ENCODE measurements at places on chromosomes 12 and 14.

- DNase-seq, result no peak
These were observed 53.0 kb downstream of the PKP2 start for GRCh38 chr12:32843528-32844095.

DNA sequence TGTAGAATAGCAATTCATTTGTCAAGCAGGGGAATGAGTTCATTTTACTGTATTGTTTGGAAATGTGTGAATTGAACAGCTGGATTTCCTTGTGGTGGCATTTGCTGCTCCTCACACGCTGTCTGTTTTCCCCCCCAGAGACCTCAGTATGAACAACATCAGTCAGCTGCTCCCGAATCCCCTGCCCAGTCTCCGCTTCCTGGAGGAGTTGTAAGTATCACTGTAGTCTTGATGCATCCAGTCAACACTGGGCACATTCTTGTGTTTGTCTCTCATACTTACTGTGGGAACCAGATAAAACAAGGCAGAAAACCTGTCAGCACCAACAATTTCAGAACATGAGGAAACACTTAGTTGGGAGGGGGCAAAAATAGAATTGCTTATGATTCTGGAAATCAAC, 64.9 kb downstream of the LGR5 start:
- DNase-seq, result no peak

GRCh38 chr12:54701940-54702592, 53.9 kb upstream of the DCD start:
- no peak for DNase-seq

- DNase-seq, result no peak
These were observed 280.5 kb downstream of the PCNX1 start for GRCh38 chr14:71187633-71188356.

DNA sequence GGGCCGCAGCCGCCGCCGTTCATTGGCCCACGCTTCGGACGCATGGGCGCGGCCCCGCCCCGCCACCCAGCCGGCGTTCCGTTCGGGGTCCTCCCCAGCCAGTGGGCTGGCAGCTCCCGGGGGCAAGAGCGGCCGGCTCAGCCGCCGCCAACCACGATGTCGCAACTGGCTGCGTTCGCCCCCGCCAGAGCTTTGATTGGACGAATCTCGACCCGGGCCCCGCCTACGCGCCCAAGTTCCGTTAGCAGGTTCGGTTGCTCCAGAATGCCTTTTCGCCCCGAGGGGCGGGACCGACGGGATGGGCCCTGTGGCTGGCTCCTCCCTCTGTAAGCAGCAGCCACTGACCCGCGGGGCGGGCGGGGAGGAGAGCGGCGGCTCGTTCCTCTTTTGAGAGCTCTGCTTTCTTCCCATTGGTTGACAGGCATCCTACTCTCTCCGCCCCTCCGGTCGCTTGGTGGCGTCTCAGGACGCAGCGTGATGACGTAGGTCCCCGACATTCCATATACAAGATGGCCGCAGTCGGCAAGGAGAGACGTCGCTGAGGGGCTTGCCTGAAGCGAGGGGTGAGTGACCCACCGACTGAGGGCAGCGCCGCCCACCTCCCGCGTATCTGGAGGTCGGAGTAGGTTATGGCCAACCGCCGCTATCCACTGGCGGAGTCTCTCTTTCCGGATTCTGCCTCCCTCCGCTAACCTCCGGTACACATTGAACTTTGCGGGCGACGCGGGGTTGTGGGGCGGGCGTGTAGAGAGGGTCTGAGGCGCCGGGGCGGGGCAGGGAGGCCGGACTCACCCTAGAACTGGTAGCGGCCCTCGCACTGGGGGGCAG, at the start of gene CCNK:
CCNK (plus strand) TSS at position 493 of the 828 bp plus-strand sequence. CDS start 11,269 bp downstream, outside the sequence.
- peak; percentile 100 for DNase-seq

- no peak for DNase-seq
These were observed 170.7 kb downstream of the RBM19 start for GRCh38 chr12:113795445-113795844.

- DNase-seq, result no peak
These were observed 471.7 kb upstream of the STXBP6 start for GRCh38 chr14:25521616-25522015.
